ENCODE measurements at places on chromosomes 4 and X.

DNA sequence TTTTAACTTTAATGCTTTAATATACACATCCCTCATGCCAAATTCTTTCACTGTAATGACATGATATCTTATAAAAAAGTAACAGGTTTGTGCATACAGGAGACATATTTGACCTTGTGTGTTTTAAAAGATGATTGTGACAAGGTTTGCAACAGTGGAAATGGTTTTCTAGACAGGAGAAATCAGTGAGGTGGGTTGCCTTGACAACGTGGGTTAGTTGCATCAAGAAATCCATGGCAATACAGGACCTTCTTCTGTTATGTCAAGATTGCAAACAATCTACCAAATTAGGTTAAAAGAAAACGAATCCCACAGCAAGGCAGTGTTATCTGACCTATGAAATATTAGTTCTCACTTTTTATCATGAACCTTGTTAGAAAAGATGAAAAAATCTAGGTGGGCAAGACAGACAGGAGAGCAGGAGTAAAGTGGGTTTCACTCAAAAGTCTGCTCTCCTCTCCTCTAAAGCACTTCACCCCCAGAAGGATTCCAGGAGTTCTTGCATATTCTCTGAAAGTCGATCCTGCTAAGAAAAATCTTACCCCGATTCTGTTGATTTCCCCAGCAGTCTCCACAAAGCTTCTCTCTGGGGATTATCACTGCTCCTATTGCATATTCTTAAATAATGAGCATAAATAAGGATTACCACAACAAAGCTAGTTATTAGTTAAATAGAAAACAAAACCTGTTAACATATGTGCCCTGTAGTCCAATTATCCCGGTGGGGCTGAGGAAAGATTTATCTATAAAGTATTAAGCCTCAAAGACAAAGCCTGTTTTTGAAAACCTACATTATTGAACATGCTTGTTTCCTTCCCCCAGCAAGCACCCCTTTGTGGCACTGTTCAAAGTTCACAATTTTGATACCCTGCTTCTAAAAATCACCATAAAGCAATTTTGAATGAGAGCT, 71.0 kb downstream of the TMA16 start:
- peak; percentile 73 for DNase-seq

DNA sequence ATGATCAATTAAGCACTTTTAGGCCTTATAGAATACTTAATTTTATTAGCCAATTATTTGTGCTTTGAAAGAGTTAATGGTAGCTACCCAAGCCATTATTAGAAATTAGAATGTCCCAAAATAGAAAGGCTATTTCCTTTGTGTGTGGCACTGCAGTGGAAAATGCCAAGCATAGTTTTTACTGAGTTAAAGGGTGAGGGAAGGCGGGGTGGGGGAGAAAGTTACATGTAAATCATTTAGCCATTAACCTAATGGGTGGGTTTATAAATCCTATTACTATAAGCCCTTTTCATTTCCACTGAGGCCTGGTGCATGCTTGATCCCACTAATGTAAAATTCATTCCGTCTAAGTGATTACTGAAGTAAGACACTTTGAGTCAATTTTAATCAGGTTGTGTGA, 105.8 kb downstream of the POLA1 start:
- DNase-seq: no peak

DNA sequence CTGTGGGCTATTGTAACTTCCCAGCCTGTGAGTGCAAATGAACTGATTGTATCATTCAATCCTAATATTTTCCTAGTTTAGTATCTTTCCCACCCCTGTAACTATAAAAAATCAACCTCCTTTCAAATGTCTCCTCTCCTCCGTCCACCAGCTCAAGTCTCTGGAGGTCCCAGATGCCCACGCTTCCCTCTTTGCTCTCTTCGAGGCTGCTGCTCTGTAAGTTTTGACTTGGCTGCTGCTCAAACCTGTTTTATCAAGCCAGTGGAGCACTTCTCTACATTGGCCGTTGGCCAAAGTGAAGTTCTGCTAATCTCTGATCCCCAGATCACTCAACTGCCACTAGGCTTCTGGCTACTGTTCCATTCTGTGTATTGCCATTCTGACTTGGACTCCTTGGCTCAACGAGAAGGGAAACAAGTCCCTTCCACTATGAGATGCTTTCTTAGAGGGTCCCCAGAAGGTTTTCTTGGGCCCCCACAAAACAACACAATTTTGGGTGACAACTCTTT, 60.7 kb upstream of the RAPGEF2 start:
- DNase-seq: no peak

- DNase-seq: no peak
Observed at GRCh38 chr4:24693636-24694035, 101.7 kb upstream of the SOD3 start.

DNA sequence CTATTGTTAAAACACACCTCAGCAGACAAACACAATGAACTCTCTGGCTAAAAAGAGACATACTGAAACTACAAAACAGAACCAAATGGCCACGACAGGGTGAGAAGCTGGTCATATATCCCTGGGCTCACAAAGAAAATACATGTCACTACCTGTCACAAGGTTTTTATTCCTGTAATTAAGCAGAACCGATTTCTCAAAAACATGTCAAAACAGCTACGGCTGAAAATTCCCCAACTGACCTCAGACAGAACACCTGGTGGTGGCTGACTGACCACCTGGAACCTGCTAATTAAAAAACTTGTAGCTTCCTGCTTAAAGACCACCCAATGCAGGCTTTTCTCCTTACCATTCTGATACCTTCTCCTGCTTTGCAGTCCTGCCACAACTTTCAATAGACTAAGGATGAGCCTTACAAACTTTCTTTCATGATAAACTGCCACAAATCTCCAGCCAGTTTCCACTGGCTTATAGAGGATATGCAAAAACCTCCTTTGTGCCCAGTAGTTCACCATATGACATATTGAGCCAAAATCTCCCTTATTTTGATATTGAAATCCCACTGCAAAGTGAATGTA, 571.9 kb downstream of the SPOCK3 start:
- DNase-seq: no peak

DNA sequence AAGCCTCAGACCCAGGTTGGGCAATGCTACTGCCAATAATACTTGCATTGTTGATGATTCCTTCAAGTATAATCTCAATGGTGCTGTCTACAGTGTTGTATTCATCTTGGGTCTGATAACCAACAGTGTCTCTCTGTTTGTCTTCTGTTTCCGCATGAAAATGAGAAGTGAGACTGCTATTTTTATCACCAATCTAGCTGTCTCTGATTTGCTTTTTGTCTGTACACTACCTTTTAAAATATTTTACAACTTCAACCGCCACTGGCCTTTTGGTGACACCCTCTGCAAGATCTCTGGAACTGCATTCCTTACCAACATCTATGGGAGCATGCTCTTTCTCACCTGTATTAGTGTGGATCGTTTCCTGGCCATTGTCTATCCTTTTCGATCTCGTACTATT, 7.4 kb downstream of the LPAR4 start:
- DNase-seq: no peak

- no peak for DNase-seq
Observed at GRCh38 chr4:111991797-111992196, 153.5 kb upstream of the FAM241A start.

- DNase-seq: no peak
Observed at GRCh38 chr4:86233681-86234080, 126.2 kb downstream of the MAPK10 start.

DNA sequence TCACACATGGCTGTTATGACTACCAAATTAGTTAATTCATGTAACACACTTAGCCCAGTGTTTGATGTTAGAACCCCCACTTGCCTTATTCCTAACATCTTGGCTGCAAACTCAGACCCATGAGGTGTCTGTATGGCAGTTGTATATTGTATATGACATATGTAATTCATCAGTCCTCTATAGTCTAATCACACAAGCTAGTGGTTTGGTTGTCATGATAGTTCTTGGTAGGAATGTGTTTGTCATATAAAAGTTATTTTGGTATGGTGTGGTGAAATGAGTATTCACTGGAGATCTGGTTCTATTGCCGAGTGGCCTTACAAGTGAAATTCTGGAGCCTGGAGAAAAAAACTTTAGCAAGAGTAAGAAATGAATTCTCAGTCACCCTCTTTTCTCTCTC, 149.2 kb downstream of the AWAT2 start:
- no peak for DNase-seq

- peak; percentile 7 for DNase-seq
Observed at GRCh38 chr4:20761382-20761781, 61.1 kb downstream of the PACRGL start.

DNA sequence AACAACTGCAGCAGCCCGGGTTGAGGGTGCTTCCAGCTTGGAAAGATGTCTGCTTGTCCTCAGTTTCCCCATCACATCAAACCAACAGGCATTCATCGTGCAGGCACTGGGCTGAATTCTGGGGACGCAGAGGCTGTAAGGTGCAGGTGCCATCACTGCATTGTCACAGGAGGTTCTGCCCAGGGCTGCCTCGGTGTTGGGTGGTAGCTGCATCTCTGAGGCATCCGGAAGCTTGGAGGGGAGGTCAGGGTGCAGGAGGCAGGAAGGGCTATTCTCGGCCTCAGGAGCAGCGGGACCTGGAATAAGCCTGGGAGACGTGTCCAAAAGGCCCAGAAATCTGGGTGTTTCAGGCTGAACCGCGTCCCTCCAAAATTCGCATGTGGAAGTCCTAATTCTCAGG, 134.6 kb downstream of the HMX1 start:
- DNase-seq: no peak

DNA sequence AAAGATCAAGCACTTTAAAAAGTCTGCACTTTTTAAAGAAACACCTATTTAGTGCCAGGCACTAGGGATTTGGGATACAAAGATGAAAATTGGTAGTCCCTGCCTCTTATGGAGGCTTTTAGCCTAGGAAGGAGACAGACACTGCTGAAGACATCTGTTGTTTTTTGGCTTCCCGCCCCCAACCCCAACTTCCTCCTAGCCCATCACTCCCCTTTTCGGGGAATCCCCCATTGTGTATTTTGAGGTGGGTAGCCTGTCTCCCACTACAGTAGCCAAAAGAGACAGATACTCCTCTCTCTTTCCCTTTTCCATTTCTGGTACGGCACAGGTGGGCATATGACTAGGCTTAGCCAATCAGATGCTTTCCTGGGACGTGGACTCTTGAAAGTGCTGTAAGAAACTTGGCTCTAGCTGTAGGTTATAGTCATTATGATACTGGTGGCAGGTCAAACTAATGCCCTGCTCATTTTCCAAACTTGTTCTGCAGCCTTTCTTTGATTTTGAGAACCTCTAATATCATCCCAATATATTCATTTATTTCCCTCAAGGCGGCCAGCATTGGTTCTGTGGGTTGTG, 194.6 kb upstream of the RBPJ start:
- no peak for DNase-seq

GRCh38 chr4:109977854-109978501, 65.3 kb downstream of the EGF start:
- DNase-seq: peak; percentile 64

GRCh38 chrX:79268788-79269187, 98.3 kb downstream of the ITM2A start:
- no peak for DNase-seq

GRCh38 chr4:20462426-20463175, 210.9 kb downstream of the SLIT2 start:
- DNase-seq: no peak

GRCh38 chr4:181911420-181911819, 331.8 kb upstream of the TENM3 start:
- DNase-seq: no peak

GRCh38 chr4:8261851-8262535, 7.6 kb upstream of the HTRA3 start:
- no peak for DNase-seq

DNA sequence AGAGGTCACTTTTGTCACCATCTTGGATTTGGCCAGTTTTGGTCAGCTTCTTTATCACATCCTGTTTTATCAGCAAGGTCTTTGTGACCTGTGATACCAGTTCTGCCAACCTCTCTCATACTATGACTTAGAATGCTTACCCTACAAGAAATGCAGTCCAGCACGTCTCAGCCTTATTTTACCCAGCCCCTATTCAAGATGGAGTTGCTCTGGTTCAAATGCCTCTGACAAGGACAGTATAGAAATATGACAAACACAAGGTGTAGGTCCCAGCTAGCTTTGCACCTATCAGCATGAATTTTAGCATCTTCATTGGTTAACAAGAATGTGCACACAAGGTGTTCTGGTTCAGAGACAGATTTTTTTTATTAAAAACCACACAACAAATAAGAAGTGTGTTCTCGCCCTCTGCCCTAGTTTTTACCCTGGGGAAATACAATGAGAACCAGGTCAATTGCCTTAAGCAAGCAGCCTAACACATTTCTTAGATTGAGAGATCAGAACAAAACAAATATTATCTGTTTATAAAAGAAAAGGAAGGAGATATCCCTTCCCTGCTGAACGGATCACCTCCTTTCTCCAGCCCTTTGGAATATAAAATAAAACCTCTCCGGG, 962.3 kb upstream of the PRKX start:
- no peak for DNase-seq

- no peak for DNase-seq
Observed at GRCh38 chr4:115986573-115986972, 873.2 kb upstream of the NDST4 start.
